ENCODE measurements at places on chromosomes 1 and 21.

DNA sequence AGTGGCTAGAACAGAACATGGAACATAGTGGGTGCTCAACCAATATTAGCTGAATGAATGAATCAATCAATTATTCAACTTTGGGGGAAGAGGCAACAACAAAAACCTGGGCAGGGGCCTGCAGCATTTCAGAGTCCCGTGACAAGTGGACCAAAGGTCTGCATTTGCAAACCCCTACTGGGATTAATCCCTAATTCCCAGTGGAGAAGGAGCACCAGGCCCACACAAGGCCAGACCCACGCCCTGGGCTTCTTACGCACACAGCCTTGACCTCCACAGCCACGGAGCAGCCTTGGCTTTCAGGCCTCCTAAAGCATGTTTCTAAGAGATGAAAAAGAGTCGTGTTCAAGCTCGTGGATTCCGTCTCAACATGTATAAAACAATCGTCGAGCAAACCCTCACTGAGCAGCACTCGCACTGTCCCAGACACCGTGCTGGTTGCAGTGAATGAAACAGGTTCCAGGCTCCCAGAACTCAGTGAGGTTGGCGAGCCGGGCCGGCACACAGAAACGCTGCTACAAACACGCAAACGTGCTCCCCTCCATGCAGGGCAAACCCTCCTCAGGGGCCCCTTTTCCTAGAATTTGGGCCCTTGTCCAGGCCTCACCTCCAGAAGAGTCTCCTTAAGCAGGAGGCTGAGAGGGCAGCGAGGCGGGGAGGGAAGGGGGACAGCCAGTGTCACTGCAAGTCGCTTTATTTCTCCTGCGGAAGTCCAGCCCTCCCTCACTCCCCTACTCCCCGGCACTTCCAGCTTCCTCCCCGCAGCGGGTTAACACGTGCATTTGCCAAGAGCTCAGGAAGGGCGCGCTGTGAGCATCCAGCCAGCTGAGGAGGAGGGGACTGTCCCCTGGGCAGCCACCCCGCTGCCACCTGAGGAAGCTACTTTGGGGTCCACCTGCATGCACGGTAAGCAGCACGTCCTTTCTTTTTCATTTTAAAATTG is 556.4 kb downstream of the KIF26B start:
- DNase-seq: no peak

DNA sequence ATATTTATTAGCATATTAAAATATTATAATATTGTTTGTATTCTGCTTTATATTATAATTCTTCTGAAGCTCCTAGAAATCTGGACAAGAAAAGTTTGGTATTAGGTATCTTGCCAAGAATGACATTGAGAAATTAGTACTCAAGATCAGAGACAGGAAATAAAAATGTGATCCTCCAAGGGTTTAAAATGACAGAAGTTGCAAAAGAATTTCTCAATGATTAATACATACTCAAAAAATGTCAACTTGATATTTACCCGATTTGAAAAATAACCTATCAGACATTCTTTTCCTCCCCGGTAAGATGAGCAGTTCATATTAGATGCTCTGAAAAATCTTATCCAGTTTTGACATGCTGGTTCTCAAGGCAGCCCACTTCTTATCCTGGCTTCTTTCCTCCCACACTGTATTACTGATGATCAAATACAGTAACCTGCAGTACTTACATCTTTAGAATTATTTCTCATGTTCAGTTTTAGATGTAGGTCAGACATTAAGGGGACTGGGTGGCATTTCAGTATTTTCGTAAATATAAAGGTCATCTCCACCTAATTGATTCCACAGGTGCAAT is 55.3 kb downstream of the CACHD1 start:
- DNase-seq: no peak

DNA sequence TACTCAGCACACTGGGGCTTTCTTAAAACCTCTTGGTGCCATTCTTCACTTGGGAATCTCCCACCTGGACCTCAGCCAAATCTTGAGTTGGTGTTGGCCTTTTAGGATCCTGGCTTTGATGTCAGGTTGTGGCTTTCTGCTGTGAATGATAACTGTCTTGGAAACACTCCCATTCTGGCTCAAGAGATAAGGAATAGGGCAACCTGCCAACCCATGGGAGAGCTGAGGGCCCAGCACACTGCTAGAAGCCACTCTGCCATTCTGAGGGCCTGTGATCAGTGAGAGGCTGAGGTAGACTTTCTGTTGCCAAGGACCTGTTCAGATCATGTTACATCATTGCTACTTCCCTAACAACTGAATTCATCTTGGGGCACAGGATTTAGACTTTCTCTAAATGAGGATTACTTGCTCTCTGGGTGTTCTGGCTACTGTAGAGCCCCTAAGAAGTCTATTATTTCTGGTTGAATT is 45.8 kb downstream of the TTC39A start:
- no peak for DNase-seq

DNA sequence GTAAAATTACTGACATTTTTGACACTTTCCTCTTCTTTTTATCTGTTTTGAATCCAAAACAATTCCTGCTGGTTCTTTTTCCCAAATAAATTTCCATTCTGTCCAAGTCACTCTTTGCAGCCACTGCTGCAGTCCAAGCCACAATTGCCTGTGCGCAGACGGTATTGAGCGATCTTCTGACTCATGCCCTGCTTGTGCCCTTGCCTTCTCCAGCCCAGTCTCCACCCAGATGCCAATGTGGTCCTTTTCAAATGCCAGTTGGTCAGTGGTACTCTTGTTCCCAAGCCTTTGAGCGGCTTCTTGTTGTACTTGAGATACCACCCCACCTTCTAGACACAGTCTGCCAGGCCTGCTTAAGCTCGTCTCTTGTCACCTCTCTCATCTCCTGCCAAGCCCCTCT is 78.9 kb downstream of the CAMTA1 start:
- no peak for DNase-seq

DNA sequence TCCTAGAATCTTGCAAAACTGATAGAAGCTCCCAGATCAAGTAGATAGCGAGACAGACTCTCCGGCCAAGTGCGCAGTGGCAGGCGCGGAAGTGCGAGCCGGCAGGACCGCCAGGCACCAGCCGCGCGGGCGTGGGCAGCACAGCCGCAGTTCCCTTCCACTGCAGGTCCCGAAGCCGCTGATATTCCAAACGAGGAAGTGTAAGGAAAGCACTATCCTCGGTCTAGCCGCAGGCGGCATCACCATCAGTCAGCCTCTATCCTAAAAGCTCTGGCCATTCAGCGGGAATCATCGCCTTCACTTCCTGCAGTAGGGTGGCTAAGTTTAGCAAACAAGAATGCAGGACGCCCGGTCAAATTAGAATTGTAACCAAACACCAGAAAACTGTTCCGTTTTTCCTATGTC is 710 bp downstream of the GLRX2 start:
- no peak for DNase-seq

All from NCI-H2081 treated with DMSO at 0.1 percent for 48 hours (cell line).